Daoy (cell line): ENCODE measurements at places on chromosomes 11 and 22. TPM values are rescaled to one million over a fixed set of nuclear protein-coding genes. Genes with fewer than 3 reads are reported as not detected.

DNA sequence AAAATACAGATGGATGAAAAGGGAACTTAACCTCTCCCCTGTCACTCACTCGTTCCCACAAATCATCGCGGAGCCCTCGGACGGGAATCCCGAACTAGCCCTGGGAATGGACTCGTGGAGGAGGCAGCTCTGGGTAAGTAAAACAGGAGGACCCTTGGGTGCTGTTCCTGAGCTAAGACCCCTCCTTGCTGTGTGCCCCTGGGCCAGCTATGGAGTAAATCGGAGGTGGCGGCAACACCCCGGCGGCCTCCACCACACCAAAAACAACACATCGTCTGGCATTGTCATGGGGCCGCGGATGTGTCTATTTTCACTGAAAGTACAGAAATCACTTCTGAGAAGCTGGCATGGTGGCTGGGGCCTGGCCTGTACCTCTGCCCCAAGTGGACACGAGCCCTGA, 12.1 kb downstream of the CPT1A start:
- no peak for DNase-seq

- DNase-seq, result peak; percentile 96
Observed at GRCh38 chr11:1772270-1773130, 8.8 kb upstream of the CTSD start.

Gene PHLDA2
- total RNA-seq, result 3.9 and 6.4 TPM in 2 replicates

Gene EHD1
- total RNA-seq, result 27.0 and 35.6 TPM in 2 replicates

GRCh38 chr11:27456140-27456794, 16.3 kb downstream of the LGR4 start:
- peak; percentile 47 for DNase-seq

Gene OR5T1
- total RNA-seq, result not detected in 2 replicates

Gene TSSK2
- not detected in 2 replicates for total RNA-seq

DNA sequence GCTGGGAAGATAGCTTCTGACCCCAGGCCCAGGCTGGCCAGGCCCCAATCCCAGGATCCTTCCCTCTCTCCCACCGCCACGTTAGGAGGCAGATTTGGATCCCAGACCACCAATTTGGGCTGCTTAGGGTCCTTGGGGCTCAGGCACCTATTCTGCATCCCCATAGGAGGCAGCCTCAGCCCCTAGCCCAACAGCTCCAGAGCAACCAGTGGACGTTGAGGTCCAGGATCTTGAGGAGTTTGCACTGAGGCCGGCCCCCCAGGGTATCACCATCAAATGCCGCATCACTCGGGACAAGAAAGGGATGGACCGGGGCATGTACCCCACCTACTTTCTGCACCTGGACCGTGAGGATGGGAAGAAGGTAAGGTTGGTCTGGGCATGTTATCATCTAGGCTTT, 16.1 kb downstream of the TUB start:
- no peak for DNase-seq

DNA sequence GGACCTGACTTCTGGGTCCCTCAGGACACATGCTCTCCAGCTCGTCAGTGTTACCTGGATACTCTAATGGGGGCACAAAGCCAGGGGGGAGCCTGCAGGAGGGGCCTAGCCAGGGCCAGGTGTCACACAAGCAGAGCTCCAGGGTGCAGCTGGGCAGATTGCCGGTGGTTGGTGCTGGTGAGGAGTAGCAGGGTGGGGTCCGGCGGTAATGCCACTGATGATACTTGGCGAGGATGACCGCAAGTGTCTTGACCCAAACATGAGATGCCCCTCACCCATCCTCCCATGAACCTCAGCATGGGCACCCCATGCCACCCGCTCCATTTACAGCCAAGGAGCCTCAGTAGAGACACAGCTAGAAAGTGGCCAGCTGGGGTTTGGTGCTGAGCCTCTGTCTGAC, 15.1 kb upstream of the KCNQ1OT1 start:
- no peak for DNase-seq

- no peak for DNase-seq
Observed at GRCh38 chr11:43871051-43871450, 9.6 kb upstream of the ALKBH3 start.

DNA sequence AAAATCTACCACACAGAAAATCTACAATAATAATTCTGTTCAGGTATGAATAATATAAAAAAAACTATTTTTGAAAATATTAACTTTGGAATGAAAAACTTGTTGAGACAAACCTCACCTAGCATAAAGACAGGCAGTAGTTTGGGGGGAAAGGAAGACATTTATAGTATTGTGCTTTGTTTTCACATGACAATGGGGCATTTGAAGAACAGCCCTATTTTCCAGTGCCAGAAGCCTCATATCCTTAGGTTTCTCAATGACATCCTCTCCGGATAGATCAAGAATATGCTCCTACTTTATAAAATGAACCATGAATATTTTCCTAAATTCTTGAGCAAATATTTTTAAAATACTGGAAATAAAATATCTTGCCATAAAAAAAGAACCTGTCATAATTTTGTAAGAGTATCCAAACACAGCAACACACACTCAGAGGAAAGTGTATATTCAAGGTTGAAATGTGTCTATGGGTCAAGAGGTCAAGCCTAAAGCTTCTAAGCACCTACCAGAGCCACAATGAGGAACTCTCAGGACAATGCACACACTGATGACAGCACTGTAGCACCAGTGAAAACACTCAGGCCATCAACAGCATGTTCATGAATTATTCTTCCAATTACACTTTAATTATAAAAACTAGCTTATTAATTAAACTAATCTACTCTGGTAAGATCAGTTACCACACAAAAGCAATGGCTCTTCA, 68.7 kb downstream of the MRTFA start:
- DNase-seq, result no peak

DNA sequence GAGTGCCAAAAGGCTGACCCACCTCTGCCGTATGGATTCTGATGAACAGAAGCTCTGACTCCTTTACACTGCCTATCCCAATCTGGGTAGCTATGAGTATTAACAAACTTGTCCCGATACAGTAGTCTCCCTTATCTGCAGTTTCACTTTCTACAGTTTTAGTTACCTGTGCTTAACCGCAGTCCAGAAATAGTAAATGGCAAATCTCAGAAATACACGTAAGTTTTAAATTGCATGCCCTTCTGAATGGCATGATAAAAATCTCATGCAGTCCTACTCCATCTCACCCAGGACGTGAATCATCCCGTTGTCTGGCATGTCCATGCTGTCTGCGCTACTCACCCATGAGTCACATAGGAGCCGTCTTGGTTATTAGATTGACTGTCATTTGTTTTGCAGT, 68.8 kb downstream of the SNX19 start:
- DNase-seq, result peak; percentile 92

GRCh38 chr11:69245491-69246345, 48.2 kb upstream of the MYEOV start:
- DNase-seq, result no peak
